ENCODE measurements at places on chromosomes 6 and 20. TPM values are rescaled to one million over a fixed set of nuclear protein-coding genes. Genes with fewer than 3 reads are reported as not detected.

SOBP gene
- polyA plus RNA-seq, result 27.5 TPM

ENPP5 gene
- polyA plus RNA-seq, result 5.4 TPM

MCCD1 gene
- polyA plus RNA-seq, result not detected

XKR7 gene
- polyA plus RNA-seq, result 0.02 TPM

SLC25A27 gene
- 31.8 TPM for polyA plus RNA-seq

RBM24 gene
- polyA plus RNA-seq, result 190 TPM

PACSIN1 gene
- 12.1 TPM for polyA plus RNA-seq

SLC24A3 gene
- 1.6 TPM for polyA plus RNA-seq

TGM3 gene
- 0.37 TPM for polyA plus RNA-seq

HCK gene
- polyA plus RNA-seq, result not detected

ZNF334 gene
- 12.6 TPM for polyA plus RNA-seq

ARFGEF3 gene
- 0.11 TPM for polyA plus RNA-seq

SYNDIG1 gene
- 0.39 TPM for polyA plus RNA-seq

OTOR gene
- polyA plus RNA-seq, result not detected

SLC52A3 gene
- not detected for polyA plus RNA-seq

GPRC6A gene
- polyA plus RNA-seq, result 0.10 TPM

LIN28B gene
- polyA plus RNA-seq, result 6.8 TPM

OPN5 gene
- not detected for polyA plus RNA-seq

CLPSL1 gene
- not detected for polyA plus RNA-seq

VNN1 gene
- not detected for polyA plus RNA-seq

SEL1L2 gene
- not detected for polyA plus RNA-seq

ABHD16B gene
- polyA plus RNA-seq, result 4.6 TPM

SLC18B1 gene
- polyA plus RNA-seq, result 24.8 TPM

CDC40 gene
- 31.3 TPM for polyA plus RNA-seq

ISM1 gene
- not detected for polyA plus RNA-seq

RCAN2 gene
- 55.6 TPM for polyA plus RNA-seq

GPSM3 gene
- 17.4 TPM for polyA plus RNA-seq

TRMT11 gene
- 67.6 TPM for polyA plus RNA-seq

AGPAT4 gene
- 13.9 TPM for polyA plus RNA-seq

PMEPA1 gene
- 10.5 TPM for polyA plus RNA-seq

DEF6 gene
- 2.3 TPM for polyA plus RNA-seq

NKX2-2 gene
- polyA plus RNA-seq, result not detected

SAMD10 gene
- 36.5 TPM for polyA plus RNA-seq

TENT5A gene
- polyA plus RNA-seq, result 14.4 TPM

RIPOR3 gene
- polyA plus RNA-seq, result 4.8 TPM

NKX2-4 gene
- not detected for polyA plus RNA-seq

TMEM170B gene
- polyA plus RNA-seq, result 2.1 TPM

PRICKLE4 gene
- polyA plus RNA-seq, result 6.4 TPM

NR2E1 gene
- not detected for polyA plus RNA-seq

WFDC10B gene
- not detected for polyA plus RNA-seq

LY6G5C gene
- 5.0 TPM for polyA plus RNA-seq

GPR6 gene
- not detected for polyA plus RNA-seq

GABBR1 gene
- 67.0 TPM for polyA plus RNA-seq

MTRF1L gene
- polyA plus RNA-seq, result 26.0 TPM
